Mammary epithelial cell (primary cell): ENCODE measurements at places on chromosomes 16 and 17. TPM values are rescaled to one million over a fixed set of nuclear protein-coding genes. Genes with fewer than 3 reads are reported as not detected.

GRCh38 chr16:58462089-58462488 lies 37.9 kb upstream of the NDRG4 start:
- DNase-seq: no peak

DNA sequence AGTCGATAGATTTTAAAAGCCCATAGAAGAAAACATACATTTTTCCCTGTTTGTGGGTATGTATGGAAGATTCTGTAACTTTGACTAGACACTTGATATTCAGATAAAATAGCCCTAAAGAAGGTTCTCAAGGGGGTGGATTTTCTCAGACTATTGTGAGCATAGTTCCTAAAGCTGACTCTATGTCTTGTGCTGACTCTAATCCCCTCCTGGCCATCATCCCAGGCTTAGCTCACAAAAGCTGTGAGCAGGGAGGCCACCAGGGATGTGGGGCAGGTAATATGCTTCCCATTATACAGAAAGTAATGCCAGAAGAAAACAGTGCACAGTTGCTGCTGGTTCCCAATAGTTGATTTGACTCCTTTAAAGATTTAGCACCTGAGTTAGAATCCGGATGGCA lies 32.0 kb downstream of the CDH13 start:
- no peak for DNase-seq

DNA sequence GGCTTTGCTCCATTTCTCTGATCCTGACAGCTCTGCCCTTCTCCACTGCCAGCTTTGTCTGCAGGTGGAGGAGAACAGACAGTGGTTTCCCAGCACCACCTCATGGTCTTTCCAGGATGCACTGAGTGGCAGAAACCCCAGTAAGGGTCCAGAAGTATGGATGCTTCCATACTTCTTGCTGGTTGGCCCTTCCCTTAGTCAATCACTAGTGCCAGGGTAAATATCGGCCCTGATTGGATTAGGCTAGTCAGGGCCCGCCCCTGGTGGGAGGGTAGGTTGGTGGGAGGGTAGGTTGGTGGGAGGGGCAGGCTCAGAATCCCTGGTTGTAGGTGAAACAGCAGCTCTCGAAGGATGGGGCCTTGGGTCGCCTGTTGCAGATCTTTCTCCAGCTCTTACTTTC lies 10.2 kb downstream of the RNF213 start:
- no peak for DNase-seq

The ARL5C gene
- polyA plus RNA-seq: not detected

The KRTAP4-3 gene
- not detected for polyA plus RNA-seq

GRCh38 chr17:1714980-1715802 lies 5.0 kb upstream of the TLCD2 start:
- DNase-seq: peak; percentile 87

- no peak for DNase-seq
These were observed 21.7 kb downstream of the USP36 start for GRCh38 chr17:78818932-78819331.

DNA sequence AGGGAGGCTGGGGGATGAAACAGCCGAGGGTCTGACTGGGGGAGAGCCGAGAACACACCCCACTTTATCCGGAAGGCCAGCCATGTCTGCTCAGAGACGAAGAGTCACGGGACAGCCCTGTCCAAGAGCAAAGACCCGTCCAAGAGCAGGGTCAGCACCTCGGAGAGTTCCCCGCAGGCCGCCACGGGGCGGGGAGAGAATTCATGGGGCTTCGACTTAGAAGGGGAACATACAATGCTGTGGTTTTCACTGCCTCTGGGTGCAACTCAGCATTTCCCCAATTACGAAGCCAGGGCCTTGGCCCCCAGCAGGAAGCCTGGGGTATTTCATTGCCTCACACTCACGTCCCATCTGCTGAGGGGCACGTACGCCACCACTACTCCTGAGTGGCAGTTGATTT lies 59.3 kb downstream of the JPH3 start:
- DNase-seq: peak; percentile 30

DNA sequence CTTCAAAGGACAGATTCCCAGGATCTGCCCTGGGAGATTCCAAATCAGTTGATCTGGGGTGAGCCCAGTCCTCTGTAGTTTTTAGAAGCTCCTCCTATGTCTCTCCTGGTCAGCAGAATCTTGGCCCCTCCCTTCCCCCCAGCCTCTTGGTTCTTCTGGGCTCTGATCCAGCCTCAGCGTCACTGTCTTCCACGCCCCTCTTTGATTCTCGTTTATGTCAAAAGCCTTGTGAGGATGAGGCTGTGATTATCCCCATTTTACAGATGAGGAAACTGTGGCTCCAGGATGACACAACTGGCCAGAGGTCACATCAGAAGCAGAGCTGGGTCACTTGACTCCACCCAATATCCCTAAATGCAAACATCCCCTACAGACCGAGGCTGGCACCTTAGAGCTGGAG lies 840 bp upstream of the CDH5 start:
- peak; percentile 37 for DNase-seq

DNA sequence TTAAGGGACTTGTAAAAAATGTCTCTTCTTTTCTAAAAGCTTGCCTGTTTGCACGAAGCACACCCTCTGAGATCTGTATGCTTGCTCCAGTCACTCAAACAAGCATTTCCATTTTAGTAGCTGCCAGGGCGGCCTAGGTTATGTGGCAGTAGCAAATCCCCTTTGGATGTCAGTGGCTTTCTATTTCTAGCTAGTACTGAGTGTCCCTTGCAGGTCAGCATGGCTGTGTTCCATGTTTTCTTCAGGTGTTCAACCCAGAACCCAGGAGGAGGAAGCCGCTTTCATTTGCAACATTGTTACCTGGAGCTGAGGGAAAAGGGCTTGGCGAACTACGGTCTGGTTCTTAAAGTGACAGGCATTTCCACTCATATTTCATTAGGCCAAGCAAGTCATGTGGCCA lies 36.4 kb downstream of the FOXL1 start:
- DNase-seq: no peak

DNA sequence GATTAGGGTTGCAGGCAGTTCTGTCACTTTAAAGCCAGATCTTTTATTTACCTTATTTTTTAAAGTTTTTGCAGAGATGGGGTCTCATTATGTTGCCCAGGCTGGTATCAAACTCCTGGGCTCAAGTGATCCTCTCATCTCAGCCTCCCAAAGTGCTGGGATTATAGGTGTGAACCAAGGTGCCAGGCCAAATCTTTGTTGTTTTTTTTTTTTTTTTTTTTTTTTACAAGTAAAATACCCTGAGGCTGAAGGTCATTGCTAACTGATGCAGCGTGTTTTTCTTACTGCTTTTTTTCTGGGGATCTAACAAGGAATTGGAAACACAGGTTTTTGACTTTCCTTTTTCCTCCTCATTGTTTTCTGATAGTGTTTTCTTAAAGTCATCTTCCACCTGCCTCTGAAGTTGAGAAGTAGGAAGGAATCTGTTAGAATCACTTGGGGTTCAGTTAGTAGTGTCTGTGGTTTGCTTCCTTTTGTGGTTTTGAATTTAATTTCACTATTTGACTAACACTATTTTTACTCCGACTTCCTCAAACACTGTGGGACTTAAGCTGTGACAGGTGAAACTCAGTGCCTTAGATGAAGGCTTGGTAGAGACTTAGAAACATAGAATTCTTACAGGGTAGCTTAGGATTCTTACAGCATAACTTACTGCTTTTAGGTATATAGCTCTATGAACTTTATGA lies 22.2 kb downstream of the CLTC start:
- no peak for DNase-seq
